ENCODE measurements at places on chromosomes 4 and X.

DNA sequence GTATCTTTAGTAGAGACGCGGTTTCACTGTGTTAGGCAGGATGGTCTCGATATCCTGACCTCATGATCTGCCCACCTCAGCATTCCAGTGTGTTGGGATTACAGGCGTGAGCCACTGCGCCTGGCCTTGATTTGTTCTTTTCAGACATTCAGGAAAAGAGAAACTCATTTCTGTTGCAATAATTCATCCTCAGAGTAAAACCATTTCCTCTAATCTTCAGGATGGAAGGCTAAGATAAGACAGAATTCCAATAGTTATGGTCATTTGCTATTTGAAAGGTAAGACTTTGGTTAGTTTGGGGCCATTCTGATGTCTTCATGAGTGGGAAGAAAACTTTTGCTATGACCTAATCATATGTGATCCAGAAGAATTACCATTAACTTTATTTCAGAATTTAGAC, 83.0 kb downstream of the LRP2BP start:
- peak; percentile 63 for DNase-seq

GRCh38 chr4:165592386-165592785, 213.6 kb downstream of the CPE start:
- peak; percentile 6 for DNase-seq

- DNase-seq, result no peak
Measured at GRCh38 chr4:82896755-82897154, 3.8 kb upstream of the THAP9 start.

DNA sequence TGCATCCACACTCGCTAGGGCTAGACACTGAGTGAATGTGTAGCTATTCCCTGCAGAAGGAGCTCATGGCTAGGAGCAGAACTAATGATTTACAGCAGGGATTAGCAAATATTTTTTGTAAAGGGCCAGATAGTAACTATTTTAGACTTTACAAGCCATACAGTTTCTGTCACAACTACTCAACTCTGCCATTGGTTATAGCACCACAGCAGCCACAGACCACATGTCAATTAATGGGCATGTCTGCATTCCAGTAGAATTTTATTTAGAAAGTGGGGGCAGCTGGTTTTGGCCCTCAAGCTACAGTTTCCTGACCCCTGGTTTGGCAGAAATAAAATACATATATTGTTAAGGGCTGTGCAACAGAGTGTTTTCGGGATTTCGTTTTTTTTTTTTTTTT, 192.6 kb downstream of the FRMPD4 start:
- no peak for DNase-seq

DNA sequence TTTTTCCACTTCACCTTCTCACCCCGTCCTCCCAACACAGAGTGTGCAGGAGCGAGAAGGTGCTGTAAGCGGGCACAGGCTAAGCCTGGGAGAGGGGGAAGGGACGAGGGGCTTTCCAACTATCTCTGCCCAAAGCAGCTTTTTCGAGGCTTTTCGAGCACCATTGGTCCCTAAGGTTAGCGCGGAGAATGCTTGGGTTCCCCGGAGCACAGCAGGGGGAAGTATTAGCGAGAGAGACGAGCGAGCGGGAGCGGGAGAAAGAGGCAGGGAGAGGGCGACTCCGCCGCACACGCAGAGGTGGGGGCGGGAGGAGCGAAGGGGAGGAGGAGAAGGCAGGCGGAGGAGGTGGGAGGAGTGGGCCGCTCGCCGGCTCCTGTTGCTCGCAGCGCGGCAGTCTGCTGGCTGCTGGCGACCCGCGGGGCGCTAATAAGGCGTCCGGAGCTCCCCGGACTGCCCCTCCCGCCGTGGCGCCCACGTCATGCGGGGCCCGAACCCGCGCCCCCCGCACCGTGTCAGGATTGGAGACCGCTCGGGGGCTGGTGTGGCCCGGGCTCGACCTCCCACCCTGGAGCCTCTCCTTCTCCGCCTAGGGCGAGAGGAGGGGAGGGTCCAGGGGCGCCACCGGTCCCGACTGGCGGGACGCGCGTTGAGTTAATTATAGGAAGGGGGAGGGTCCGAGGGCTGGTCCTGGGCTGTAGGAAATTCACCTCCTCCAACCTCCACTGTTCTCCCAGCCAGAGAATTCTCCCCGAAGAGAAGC, at the start of gene ADAMTS3:
ADAMTS3 (minus strand) TSS at position 263 of the 760 bp plus-strand sequence. CDS start 459 bp downstream, outside the sequence.
- peak; percentile 72 for DNase-seq

DNA sequence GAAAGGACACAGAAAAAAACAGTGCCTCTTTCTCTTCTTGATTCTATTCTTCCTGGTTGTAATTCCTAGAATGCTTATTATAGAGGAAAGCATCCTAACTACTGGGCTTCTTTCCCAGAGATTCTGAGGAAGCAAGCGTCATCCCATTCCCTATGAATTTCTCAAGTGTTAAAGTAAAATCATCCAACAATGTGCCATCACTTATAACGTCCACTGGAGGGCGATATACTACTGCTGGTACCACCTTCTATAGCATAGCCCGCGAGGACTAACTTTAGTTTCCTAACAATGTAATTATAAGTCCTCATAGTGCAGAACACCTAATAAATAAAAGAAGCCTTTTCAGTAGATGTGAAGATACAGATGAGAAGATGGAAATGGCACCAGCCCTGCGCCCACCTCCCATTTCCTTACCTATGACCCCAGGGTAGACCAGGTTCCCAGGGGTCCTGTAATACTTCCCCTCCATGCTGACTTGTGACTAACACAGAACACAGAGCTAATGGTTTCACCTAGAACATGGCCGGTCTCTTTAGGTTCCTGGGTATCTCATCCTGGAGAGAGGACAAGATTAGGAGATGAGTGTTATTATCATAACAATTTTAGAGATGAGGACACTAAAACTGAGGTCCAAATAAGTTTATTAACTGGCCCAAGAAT, 4.2 kb downstream of the CENPVL3 start:
- DNase-seq, result peak; percentile 31

DNA sequence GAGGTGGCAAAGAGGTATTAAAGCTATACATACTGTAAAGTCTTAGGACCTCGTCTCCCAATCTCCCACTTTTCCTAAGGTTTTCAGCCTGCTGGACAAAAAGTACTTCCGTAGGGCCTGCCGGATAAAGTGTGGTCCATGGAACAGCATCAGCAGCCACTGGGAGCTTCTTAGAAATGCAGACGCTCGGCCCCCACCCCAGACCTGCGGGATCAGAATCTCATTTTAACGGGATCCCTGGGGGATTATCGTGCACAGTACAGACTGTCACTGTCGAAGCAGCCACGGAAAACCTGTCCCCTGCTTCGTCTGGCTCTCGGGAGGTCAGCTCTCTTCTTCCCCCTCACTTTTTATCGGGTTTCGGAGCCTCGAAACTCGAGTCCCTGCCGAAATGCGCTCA, 802 bp downstream of the ADGRG2 start:
- DNase-seq, result no peak

DNA sequence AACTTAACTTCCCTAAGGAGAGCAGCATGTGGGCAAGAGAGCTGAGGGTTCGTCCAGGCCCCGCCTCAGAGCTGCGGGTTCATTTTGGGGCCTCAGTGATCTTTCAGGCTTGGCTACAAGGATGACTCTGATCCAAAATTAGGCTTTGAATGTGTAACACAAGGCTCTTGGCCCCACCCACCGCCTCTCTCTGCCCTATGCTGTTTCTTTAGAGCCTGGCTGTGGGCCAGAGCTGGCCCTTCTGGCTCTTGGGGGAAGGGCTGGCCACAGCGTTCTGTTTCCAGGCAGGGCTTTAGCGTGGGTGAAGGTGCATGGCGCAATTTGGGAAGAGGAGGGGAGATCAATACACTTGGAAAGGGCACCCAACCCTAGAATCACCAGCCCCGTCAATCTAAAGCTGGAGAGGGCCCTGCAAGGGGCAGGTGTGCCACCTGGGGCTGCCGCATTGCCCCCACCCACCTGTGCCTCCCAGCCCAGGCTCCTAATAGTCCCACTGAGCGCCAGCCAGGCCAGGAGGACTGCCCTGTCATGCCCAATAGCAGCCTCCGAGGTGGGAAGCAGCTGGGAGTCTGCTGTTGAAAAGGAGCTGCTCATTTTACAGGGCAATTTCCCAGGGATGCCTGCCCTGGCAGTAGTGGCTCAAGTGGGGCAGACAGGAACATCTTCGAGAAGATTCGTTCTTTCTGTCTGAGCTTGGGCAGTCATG, 84.5 kb upstream of the MAML3 start:
- peak; percentile 77 for DNase-seq

GRCh38 chr4:86451560-86452330, 91.9 kb upstream of the MAPK10 start:
- peak; percentile 37 for DNase-seq

- DNase-seq, result no peak
Measured at GRCh38 chr4:165556383-165556782, 177.6 kb downstream of the CPE start.

Measured in iris pigment epithelial cell (primary cell).